Activated B cell treated with CpG ODN at 0.5 μM for 24 hours (primary cell): ENCODE measurements at places on chromosomes 7 and 10.

DNA sequence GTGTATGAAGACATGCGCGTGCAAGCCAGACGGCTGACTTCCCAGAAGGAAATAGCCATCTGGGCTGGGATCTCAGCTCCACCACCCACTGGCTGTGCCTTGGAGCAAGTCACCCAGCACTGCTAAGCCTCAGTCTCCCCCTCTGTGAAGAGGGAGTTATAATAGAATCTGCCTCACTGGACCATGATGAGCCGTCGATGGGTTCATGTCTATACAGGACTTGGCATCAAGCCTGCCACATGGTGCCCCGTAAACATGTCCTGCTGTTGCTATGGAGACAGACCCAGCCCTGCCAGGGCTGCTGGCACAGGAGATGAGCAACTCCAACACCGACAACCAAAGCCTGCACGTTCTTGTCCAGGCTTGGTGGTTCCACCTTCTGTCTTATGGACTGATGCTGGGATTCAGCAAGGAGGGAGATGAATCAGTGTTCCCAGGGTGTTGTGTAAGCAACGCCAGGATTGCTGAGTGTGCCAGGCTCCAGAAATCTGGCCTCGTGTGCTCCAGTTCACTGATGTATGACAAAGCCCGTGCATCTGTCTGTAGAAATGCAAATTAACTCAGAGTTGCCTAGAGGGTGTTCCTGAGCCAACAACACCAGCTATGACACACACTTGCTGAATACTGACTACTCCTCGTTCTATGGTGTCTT lies 5.6 kb downstream of the GPR15LG start:
- peak; percentile 34 for DNase-seq

DNA sequence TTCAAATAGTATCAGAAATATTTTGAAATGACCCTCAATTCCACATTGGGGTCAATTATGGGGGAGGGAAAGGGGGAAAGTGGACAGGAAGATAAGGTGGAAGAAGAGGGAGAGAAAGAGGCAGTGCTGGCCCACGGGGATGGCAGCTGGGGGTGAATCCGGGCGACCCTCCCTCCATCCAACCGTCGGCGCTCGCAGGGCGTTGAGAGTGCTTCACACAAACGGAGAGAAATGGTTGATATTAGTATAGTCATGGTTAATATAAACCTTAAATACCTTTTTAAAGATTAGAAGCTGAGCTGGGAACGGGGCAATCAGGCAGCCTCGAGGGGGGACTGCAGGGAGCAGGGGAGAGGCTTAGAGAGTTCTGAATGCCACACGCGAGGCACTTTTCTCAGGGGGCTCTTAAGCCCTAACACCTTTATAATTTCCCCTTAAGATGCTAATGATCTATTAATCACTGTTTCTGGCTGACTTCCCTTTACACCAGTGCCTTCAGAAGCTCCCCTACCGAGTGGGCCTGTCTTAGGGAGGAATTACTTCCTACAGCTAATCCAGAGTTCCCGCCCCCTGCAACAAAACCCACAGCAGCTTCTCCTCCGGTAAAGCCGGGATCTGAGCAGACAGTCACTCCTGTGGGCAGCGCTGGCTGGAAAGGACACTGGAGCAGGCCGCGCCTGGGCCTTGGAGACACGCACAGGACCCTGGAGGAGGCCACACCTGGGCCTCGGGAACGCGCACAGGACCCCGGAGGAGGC lies 39.5 kb downstream of the PRKAG2 start:
- no peak for DNase-seq

GRCh38 chr7:135334830-135335543 lies 101.3 kb downstream of the STRA8 start:
- no peak for DNase-seq

DNA sequence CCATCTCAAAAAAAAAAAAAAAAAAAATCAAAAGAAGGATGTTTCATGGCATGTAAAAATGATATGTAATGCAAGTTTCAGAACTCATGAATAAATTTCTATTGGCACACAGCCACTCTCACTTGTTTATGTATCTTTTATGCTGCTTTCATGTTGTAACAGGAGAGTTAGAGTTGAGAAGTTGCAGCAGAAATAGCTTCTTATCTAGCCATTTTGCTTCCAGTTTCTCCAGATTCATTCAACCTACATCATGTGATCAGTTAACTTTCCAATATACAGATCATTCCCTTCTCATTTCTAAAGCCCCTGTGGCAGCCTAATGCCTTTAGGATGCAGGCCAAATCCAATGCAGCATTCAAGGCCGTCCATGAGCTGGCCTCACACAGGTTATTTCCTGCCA lies 30.4 kb downstream of the ZNF786 start:
- no peak for DNase-seq

DNA sequence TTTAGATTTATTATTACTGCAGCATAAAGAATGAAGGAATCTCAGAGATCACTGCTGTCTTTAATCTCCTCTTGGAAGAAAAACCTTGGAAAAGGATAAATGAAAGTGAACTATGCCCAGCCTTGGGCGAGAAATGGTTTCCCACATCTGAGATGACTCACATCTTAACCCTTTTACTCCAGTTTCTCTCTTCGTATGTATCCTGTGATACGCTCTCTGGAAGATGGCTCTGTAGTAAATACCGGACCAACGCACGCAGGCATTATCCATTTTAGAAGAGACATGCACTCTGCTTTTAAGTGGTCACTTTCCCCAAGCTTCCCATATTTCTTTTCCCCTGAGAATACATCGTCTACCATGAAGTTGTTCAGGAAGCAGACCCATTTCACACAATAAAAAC lies 207.3 kb upstream of the BMPER start:
- no peak for DNase-seq
